Hematopoietic multipotent progenitor cell treated with erythropoietin and hydrocortisone succinate and interleukin-3 and kit ligand, for 6 days (in vitro differentiated cells): ENCODE measurements at places on chromosomes 5 and 9.

GRCh38 chr5:40276426-40277102 is 403.2 kb upstream of the PTGER4 start:
- DNase-seq: no peak

GRCh38 chr5:142644127-142644526 is 41.8 kb downstream of the FGF1 start:
- no peak for DNase-seq

DNA sequence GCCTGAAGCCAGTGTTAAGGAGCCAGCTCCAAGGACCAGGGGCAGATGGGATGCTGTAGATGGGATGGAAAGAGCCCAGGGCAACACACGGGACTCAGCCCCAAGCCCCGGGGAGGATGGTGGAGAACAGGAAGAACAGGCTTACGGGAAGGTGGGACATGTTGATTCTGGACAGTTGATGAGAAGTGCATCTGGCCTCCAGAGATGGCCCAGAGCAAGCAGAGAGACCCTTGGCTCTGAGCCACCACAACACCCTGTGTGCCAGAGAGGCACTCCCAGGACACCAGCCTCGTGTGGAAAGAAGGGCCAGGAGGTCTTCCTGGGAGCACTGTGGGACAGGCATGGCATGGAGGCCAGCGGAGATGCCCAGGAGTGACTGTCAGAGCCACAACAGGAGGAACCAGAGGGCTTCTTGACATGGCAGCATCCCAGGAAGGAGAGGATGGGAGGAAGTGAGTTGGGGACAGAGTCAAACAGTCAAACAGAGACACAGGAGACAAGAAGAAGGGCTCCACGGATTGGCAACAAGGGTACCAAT is 156.3 kb upstream of the MVB12B start:
- no peak for DNase-seq

DNA sequence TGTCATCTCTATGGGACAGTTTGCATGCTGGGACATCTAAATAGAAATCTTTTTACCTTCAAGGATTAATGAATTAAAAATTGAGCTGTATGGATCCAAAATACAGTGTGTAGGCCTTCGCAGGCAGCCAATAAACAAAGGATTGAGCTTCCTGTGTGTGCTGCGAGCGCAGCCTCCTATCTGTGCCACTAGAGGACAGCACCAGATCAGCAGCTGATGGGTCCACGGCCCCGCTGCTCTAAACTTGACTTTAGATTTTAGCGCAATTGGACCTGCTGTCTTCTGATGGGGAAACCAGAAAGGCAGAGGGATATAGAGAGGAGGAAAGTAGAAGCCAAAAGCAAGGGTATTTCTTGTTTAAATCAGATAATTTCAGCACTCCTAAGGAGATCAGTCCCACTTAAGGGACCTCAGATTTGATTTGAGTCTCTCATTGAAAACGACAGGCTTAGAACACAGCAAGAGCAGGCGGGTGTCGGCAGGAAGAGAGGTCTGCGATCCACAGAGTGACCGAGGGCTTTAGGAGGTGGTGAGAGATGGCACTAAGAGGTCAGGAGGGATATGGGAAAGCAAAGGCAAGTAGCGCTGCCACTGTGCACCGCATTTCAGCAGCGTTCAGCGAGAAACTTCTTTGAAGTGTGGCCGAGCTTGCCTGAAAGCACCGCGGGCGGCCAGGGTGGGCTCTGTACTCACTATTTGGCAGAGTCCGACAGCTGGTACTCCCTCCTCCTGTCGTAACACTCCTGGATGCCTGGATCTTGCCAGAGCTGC is 214.3 kb downstream of the GNA14 start:
- DNase-seq: peak; percentile 84

GRCh38 chr9:31597977-31598376 is 786.5 kb upstream of the ACO1 start:
- DNase-seq: no peak
